ENCODE measurements at places on chromosomes 12 and 14. TPM values are rescaled to one million over a fixed set of nuclear protein-coding genes. Genes with fewer than 3 reads are reported as not detected.

IL26 gene
- total RNA-seq: not detected

COX8C gene
- not detected for total RNA-seq

EML5 gene
- 2.1 TPM for total RNA-seq

SOAT2 gene
- 1.2 TPM for total RNA-seq

SPIC gene
- 0.40 TPM for total RNA-seq

FAIM2 gene
- total RNA-seq: 107 TPM

SLC6A15 gene
- 0.58 TPM for total RNA-seq

NANOG gene
- total RNA-seq: 0.31 TPM

DNA sequence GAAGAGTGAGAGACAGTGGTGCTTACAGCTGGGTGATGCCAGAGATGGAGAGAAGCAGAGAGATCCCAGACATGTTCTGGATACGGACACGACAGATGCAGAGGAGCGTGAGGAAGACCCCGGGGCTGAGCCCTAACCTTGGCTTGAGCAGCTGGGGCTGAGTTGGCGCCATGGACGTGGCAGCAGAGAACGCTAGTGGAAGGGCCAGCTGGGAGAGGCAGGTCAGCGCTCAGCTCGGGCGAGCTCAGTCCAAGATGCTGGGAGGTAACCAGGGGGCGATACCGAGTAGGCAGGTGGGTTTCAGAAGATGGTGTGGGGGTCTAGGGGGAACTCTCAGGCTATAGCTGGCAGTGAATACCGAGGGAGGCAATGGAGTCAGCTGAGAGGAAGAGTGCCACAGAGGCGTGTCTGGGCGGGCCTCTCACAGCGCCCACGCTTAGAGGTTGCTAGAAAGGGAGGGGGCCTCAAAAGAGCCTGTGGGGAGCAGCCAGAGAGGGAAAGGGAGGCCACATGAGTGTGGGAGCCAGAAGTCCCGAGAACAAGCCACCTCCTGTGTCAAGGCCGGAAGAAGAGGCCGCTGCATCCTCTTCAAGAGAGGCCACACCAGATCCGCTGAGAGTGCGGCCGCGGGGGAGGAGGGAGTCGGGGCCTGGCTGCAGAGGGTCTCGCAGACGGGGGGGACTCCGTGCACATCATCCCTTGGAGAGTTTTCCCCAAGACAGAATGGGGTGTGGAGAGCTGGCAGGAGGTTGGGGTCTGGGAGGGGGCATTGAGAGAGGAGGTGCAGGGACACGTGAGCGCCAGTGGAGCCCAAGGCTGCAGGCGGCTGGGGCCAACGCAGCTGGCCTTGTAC lies 57.0 kb upstream of the DIO3 start:
- peak; percentile 48 for DNase-seq

DNA sequence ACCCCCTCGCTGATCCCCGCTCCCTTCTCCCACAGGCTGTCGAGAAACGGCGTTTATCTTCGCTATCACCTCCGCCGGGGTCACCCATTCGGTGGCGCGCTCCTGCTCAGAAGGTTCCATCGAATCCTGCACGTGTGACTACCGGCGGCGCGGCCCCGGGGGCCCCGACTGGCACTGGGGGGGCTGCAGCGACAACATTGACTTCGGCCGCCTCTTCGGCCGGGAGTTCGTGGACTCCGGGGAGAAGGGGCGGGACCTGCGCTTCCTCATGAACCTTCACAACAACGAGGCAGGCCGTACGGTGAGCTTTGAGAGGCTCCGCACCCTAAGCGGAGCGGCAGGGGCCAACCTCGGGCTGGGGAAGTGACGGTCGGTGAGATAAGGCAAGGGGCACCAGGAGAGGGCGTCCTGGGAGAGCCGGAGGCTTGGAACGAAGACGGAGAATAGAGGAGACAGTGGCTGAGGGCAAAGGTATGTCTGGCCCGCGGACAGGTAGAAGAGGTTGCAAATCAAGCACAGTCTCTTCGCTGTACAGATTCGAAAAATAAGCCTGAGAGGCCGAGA lies 2.3 kb downstream of the WNT1 start:
- DNase-seq: no peak

DNA sequence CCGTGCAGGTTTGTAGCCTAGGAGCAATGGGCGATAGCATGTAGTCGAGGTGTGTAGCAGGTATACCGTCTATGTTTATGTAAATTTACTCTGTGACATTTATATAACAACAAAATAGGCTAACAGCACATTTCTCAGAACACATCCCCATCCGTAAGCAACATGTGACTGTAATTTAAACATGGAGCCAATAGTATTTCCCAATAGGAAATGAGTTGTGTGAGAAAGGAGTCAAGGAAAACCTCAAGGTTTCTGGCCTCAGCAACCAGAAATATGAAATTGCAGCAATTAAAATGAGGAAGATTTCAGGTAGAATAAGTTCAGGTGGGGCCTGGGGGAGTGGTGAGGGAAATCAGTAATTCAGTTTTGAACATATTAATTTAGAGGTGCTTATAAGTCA lies 136.0 kb downstream of the MSRB3 start:
- no peak for DNase-seq

DNA sequence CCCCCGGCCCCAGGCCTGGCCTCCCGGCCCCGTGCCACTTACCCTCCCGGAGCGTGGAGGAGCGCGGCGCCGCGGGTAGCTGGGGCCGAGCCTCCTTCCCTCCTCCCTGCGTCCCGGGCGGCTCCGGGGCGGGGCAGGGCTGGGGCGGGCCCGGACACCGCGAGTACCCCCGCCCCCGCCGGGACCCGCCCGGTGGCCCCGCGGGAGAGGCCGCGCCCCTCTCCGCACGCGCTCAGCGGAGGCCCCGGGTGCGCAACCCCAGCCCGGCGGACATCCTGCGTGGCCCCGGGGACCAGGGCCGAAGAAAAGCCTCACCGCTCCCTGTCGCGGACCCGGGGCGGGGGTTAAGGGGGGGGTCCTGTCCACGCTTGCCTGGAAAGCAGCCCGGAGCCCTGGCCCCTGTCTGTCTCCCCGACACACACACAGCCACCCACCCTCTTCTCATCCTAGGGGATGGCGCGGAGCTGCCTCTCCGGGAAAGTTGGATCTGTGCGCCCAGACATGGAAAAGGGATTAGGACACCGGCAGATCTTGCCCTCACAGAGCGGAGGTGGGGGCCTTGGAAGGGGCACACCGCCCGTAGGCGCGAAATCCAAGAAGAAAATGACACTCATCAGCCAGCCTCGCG lies at the start of gene SYNE3:
SYNE3 (minus strand) TSS at position 97 of the 628 bp plus-strand sequence. CDS start 40,829 bp downstream, outside the sequence.
- DNase-seq: peak; percentile 80

GRCh38 chr12:82682851-82683261 lies 3.9 kb upstream of the TMTC2 start:
- DNase-seq: no peak

DNA sequence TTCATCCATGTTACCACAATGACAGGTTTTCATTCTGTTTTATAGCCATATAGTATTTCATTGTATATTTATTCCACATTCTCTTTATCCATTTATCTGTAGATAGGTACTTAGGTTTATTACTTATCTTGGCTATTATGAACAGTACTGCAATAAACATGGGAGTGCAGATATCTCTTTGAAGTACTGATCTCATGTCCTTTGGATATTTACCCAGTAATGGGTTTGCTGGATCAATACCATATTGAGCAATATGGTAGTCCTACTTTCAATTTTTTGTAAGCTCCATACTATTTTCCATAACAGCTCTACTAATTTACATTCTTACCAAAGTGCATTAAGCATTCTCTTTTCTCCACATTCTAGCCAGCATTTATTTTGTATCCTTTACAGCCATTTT lies 235.8 kb upstream of the ALG10 start:
- DNase-seq: no peak

DNA sequence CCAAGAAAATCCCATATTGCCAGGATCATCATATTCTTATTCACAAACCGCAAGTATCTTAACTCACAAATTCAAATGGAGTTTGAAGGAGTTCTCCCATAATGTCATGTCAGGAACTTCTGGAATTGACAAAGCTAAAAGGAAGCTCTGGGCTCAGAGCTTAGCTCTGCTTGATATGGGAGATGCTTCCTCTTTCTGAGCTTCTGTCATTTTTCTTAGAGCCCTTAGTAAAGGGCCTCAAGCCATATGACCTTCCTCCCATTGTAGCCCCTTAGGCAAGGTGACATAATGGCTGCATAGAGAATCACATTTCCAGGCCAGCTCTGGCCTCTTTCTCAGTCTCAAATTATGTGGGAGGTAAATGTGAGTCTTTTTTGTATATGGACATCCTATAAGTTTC lies 40.9 kb downstream of the SLC4A8 start:
- no peak for DNase-seq

- no peak for DNase-seq
Observed at GRCh38 chr14:20659813-20660395, 18.4 kb upstream of the OR6S1 start.

DNA sequence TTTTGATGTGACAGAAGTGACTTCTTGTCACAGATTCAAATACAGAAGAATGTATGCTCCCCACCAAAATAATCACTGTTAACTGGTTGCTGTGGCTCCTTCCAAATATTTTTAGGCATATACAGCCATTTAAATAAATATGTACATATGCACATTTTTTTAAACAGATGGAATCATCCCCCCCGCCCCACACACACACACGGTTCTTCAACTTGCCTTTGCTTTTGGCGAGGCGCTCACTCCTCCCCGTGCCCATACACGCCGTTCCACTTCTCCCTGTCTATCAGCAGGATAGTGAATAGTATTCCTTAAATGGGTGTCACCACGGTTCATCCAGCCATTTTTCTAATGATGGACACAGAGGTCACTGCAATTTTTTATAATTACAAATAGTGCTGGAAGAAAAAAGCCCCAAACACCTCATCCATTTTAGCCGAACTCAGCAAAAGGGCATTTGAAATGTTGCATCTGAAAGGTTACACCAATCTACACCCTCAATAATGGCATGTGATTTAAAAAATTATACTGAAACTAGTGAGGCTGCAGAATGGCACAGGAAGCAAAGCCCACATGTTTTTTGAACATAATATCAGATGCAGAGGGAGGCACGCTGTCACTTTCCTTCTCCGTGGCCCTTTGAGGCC lies 39.2 kb upstream of the MEG3 start:
- DNase-seq: no peak

DNA sequence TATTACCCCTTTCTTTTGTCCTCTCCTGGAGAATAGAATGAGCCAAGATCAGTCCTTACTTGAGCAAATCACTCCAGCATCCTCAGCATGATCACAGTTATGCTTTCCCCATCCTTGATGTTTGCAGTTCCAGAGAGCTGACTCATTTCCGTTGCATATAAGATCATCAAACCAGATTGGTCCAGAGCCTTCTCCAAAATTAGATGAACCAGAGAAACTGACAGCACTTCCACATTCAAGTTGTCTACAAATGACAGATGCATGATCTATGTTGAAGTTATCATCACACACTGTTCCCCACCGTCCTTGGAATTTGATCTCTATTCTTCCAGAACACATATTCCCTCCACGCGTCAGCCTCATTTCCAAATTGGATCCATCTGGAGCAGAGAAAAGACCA lies 4.8 kb downstream of the CD163 start:
- no peak for DNase-seq

DNA sequence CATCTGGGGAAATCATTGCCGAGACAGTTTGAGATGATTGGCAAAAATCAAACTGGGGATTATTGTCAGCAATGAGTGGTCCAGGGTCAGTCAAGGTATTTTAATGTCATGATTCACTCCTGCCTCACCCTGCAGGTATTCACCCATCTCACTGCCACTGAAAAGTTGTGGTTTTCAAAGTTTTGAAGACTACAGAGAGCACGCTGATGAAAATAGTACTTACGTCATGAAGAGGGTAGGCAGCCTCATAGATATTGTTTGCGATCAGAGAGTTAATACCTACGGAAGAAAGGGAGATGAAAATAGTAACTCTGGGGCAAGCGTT lies 138.0 kb downstream of the ANO2 start:
- no peak for DNase-seq

GRCh38 chr12:51430196-51430895 lies 5.7 kb downstream of the SLC4A8 start:
- DNase-seq: no peak

DNA sequence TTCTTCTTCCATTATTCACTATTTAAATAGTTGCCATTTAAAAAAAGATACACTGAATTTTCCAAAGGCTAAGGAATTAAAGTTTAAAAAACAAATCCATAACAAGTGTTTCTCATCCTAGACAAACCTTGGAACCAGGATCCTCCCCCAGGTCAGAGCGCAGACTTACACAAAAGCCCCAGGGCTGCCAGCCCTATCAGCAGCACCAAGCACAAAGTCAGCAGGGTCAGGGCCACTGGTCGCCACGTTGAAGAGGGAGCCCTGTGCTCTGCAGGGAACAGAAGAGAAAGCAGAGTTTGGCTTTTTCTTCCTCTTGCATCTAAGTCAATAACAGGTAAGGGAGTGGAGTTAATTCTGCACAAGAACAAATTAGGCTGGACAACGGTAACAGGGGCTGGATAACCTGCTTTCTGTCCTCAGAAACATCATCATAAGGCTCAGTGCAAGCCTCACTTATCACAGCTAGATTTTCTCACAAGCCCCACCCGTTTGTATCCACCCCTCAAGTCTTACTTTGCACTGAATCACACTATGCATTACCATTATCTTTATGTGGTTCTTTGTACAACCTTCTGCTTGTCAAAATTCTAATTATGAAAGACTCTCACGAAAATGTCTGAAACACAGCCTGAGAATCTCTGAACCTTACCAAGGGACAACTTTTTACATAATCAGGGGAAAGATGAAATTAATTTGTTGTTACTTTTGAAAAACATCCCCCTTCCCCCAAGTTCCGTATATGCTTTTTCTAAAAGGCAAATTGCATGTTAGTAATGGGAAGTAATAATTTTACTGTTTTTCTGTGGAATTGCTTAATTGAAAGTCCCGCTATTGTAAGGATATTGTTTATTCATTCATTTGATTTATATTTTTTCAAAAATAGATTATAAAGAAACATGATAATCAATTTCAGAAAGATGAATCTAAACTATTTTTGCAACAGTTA lies 9.6 kb downstream of the CLEC1A start:
- no peak for DNase-seq
